GM18507 (cell line): ENCODE measurements at places on chromosomes 16 and 17.
A peak's percentile ranks its signal among the peaks of the same experiment; 100 is the strongest.

GRCh38 chr17:58313815-58314705, 14.5 kb downstream of the TSPOAP1 start:
- DNase-seq = no peak

GRCh38 chr16:57755061-57755684, 19.6 kb downstream of the KATNB1 start:
- DNase-seq = no peak

- no peak for DNase-seq
These were observed 52.5 kb downstream of the BANP start for GRCh38 chr16:88003736-88004135.

DNA sequence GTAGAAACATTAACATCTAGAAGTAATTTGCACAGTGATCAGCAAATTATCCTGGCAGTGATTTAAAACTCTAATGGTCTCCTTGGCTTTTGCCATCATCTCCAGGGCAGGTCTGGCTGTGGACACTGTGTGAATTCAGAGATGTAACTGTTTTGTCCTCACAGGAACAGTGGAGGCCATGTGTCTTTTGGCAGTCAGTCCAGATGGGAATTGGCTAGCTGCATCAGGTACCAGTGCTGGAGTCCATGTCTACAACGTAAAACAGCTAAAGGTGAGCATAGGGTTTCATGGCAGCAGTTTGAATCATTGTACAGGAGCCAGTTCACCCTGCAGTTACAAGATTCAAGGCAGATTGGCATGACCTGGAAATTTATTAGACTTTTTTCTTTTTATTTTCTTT, 26.8 kb upstream of the SNTB2 start:
- DNase-seq = no peak

- no peak for DNase-seq
These were observed 15.0 kb upstream of the KDM6B start for GRCh38 chr17:7818746-7819645.

GRCh38 chr17:63881935-63882601, at the start of gene GH2:
Gene GH2, minus strand, starts transcription at chr17:63881944. Its CDS starts 143 bp downstream, at chr17:63881801.
- DNase-seq = peak; percentile 45

- DNase-seq = no peak
These were observed 26.2 kb upstream of the MAP3K14 start for GRCh38 chr17:45342871-45343526.

- no peak for DNase-seq
These were observed 20.1 kb upstream of the SLC46A1 start for GRCh38 chr17:28426081-28426519.

DNA sequence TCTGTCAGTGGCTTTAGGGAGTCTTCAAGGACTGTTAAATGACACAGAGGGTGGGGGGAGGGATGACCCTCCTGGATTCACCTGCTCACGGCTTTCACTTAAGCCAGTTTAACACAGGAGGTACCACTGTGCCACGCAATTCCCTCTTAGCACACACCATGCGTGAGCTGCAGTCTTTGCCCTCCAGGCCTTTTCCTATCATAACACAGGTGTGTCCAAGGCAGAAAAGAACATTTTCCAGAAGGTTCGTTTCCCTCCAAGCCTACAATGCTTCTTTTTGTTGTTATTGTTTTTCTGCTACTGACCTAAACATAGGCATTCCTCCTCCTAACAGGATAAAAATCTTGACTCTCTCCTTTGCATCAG, 1.1 kb downstream of the ZFHX3 start:
- DNase-seq = no peak

- DNase-seq = no peak
These were observed 53.8 kb downstream of the PRMT7 start for GRCh38 chr16:68364561-68364998.

- no peak for DNase-seq
These were observed 253.6 kb downstream of the ZFHX3 start for GRCh38 chr16:72794319-72794718.

DNA sequence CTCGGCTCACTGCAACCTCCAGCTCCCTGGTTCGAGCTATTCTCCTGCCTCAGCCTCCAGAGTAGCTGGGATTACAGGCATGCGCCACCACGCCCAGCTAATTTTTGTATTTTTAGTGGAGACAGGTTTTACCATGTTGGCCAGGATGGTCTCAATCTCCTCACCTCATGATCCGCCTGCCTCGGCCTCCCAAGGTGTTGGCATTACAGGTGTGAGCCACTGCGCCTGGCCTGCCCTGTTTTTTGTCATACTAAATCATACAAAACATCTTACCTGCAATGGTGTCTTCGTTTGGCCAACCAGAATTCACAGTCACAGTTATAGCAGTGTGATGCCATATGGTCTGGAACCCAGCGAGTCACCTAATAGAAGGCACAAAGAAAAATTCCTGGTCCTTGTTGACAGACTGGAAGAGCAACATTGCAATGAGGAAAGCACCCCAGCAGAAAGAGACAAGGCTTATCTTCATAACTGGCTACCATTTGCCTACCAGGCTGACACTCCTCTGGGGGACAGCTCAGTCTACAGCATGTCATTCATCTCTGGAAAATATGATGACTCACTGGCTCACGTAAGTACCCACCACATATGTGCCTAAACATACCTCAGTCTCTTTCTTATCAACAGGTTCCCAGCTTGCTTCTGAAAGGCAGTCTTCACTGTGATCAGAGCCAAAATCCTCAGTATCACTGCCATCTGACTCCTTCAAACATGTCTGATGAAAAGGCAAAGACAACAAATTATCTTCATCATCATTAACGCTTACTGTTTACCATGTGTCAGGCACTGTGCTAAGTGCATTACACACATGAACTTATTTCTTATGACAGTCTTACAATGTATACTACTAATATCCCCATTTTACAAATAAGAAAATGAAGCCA, 4.3 kb upstream of the HSF5 start:
- DNase-seq = no peak

DNA sequence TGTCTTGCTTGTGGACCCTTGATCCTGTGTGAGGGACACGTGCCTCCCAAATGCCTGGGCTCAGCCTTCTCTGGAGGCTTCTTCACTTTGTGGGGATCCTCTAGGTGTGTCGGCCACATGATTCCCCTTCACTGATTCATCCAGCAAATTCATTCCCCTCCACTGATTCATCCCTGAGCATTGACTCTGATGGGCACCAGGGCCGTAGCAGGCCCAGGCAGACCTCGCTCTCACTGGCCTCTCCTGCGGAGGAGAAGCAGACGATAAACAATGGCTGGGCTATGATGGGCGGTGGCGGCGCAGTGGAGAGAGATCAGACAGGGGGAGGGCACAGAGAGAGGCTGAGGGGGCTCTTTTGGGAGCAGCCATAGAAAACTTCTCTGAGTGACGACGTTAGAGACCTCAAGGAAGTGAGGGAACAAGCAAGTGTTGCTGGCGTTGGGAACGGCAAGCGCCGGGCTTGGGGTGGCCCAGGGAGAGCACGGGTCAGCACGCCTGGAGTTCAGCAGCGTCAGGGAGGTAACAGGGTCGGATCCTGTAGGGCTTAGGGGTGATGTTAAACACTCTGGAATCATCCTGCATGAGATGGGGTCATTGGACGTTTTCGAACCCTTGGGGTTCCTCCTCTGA, 17.5 kb upstream of the RPTOR start:
- no peak for DNase-seq

GRCh38 chr16:85944572-85945423, 45.8 kb downstream of the IRF8 start:
- DNase-seq = no peak

GRCh38 chr17:82117139-82118090, 19.4 kb upstream of the FASN start:
- DNase-seq = no peak

- no peak for DNase-seq
These were observed 134.4 kb downstream of the SNX11 start for GRCh38 chr17:48241770-48242497.

GRCh38 chr16:88651276-88651988, 579 bp upstream of the CYBA start:
- DNase-seq = peak; percentile 83

GRCh38 chr16:29898135-29898803, 1.1 kb downstream of the SEZ6L2 start:
- no peak for DNase-seq

DNA sequence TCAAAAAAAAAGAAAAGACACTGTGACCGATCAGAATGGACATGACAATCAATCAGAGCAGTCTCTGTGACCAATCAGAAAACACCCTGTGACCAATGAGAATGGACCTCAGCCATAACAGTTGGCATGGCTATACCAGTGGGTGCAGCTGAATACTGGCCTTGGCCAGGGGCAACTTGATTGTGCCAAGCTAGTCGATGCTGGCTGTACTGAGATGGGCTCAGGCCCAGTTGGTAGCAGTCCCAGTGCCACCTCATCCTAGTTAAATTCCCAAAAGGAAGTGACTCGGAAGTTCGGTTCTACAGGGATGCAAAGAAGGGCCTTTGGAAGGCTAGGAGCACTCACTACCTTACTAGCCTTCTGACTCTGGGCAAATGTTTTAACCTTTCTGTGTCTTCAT, 37.2 kb upstream of the BCO1 start:
- no peak for DNase-seq

DNA sequence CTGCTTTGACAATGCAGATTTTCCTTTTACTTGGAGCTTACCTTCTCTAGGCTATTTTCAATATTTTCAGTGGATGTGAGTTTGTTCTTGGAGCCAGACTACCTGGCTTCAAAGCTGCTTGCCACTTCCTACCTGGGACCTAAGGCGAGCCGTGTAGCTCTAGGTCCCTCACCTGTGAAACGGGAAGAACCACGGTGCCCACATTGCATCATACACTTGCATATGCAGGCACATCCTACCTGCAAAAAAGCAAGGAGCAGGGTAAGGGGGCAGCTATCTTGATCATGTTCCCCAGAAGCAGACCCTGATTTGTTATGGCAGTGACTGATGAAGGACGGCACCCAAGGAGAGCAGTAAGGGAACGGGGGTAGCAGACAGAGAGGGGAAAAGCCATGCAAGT, 27.0 kb upstream of the MPRIP start:
- DNase-seq = no peak

DNA sequence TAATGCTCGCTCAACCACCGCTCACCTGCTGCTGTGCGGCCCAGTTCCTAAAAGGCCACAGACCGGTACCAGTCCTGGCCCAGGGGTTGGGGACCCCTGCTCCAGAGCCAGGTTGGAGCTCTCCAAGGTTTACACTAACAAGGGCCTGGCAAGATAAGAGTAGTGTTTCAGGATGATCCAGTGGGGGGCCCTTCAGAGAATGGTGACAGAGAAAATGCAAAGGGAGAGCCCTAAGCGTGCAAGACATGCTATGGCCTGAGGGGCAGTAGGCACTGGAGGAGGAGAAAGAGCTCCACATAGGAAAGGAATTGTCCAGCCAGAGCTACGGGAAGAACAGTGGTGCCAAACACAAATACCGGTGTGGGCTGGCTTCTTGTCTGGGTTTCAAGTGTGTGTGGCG, 233.4 kb downstream of the STX8 start:
- no peak for DNase-seq

DNA sequence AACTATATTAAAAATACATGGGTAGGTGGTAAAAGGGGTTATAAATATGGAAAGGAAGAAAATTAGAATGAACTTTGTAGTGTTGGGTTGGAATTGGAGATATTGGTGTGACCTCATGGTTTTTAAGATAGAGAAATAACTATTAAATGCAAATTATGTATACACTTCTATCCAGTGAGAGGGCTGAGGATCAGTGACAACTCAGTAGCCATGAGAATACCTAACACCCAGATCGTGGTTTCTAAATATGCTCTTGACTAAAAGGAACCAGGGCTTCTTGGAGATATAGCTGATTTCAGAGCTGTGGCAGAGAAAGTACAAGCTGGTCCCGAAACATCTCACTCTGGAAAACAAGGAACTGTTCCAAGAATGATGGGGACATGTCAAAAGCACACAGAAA, 44.4 kb downstream of the SLC6A4 start:
- DNase-seq = no peak

DNA sequence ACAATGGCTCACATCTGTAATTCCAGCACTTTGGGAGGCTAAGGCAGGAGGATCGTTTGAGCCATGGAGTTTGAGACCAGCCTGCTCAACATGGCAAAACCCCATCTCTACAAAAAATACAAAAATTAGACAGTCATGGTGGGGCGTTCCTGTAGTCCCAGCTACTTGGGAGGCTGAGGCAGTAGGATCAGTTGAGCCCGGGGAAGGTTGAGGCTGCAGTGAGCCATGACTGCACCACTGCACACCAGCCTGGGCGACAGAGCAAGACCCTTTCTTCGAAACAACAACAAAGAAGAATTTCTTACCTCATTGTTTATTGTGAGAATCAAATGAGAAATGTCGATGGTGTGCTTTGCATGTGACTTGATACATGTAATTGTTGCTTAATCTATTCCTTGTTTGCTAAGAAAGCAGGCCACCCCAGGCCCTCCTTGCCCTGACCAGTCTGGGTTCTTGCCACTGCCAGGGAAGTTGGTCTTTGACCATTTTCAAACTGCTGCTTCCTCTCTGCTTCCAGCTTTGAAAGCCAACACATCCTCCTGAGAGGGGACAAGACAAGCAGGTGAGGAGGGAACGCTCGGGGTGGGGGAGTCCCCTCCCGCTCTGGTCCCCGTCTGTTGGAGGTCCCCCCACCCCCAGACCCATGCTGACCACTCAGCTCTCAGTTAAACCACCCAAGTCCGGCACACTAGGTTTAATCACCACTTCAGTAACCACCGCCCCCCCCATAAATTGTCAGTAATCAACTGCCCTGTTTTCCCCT, 47.3 kb upstream of the CPNE2 start:
- DNase-seq = no peak

DNA sequence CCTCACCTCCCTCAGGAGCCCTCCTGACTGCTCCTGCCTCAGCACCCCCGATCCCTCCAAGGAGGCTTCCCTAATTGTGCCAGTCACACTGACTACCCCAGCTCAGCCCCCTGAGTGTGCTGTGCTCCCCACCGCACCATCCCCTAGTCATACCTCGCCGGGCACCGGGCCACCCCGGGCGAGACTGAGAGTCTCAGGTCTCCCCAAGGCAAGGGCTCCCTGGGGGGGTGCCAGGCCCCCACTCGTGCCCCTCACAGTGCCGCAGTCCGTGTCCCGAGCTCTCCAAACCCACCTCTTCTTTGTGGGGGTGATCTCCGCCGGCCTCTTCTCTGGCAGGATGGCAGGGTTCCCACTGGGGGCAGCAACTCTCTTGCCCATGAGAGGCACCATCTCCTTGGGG, 3.2 kb downstream of the TRPV3 start:
- no peak for DNase-seq

GRCh38 chr17:11144358-11145233, 96.4 kb upstream of the SHISA6 start:
- DNase-seq = no peak

DNA sequence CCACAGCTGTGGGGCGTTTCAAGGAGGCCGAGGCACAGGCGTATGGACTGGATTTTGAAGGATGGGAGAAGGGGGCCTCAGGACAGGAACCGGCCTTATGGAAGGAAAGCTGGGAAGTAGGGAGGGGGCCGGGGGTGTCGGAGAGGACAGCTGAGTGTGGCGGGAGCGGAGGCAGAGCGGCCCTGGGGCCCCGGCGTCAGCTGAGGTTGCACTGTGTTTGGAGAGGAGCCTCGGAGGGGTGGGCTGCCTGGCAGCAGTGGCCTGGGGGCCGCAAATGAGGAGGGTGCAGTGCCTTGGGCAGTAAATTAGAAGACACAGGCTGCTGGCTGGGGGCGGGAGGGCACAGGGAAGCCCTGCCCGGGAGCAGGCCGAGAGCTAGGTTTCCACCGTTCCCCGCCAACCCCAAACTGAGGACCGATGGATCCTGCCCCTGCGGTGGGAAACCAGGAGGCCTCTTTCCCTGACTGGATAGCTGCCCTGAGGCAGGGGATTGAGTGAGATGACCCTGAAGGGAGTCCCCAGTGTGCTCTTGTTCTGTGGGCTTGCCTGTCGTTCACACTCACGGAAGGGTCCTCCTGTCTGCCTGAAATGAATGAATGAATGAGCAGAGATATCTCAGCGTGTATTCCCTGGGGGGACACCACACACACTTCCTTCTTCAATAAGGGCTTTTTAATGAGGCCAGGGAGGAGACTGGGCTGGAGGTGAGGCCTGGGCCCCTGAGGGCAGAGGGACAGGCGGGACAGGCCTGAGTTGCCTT, 18.4 kb downstream of the FOXJ1 start:
- DNase-seq = no peak
